ENCODE measurements at places on chromosomes 13 and 19. TPM values are rescaled to one million over a fixed set of nuclear protein-coding genes. Genes with fewer than 3 reads are reported as not detected.

The ZNF677 gene
- total RNA-seq = 22.5 TPM

The IL4I1 gene
- total RNA-seq = 0.26 TPM

The C19orf67 gene
- total RNA-seq = not detected

DNA sequence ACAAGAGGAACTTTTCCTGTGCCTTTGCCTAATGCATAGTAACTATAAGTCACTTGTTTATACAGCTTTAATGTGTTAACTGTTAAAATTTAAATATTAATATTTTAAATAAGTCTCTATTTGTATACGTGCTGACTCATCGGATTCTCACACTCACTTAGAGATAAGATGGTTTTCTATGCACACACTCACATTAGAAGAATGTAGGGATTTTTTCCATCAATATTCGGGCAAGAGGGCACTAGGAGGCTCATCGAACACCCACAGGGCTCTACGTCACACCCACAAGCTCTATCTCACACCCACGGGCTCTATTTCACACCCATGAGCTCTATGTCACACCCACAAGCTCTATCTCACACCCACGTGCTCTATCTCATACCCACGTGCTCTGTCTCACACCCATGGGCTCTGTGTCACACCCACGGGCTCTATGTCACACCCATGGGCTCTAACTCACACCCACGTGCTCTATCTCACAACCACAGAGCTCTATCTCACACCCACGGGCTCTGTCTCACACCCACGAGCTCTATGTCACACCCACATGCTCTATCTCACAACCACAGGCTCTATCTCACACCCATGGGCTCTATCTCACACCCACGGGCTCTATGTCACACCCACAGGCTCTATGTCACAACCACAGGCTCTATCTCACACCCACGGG, 73.4 kb downstream of the COL4A2 start:
- no peak for DNase-seq

- DNase-seq = no peak
Measured at GRCh38 chr13:46124967-46125933, 20.4 kb upstream of the CPB2 start.

GRCh38 chr13:76329004-76329403, 557.2 kb downstream of the KCTD12 start:
- no peak for DNase-seq

DNA sequence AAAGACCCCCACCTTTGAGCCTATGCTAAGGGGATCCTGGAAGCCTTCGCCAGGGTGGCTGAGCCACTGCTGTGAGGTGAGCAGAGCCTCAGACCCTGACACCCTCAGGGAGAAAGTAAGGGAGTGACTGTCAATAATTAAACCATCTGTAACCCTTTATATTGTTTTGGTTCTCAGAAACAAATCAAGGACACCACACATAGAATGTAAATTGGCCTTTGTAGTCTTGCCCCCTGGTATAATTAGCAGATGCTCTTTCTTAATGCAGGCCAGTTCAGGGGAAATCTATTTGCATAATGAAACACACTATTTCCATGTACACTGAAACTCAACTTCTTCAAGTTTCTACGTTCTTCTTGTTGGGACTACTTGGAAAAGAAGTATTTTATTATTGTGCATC, 127.7 kb upstream of the EDNRB start:
- no peak for DNase-seq

Measured in heart right ventricle (tissue), 16 donors.